ENCODE measurements at places on chromosomes 16 and 17. TPM values are rescaled to one million over a fixed set of nuclear protein-coding genes. Genes with fewer than 3 reads are reported as not detected.

CHAD gene
- total RNA-seq, result not detected

KRT23 gene
- total RNA-seq, result 0.54 TPM

KRTAP17-1 gene
- total RNA-seq, result not detected

LGALS9 gene
- 77.4 TPM for total RNA-seq

NTN1 gene
- total RNA-seq, result 68.8 TPM

MMP25 gene
- not detected for total RNA-seq

TAOK1 gene
- 64.6 TPM for total RNA-seq

SETD6 gene
- total RNA-seq, result 19.2 TPM

TSPAN10 gene
- not detected for total RNA-seq

ALKBH5 gene
- 105 TPM for total RNA-seq
